ENCODE measurements at places on chromosomes 7 and 10.

- DNase-seq = no peak
Measured at GRCh38 chr10:34273340-34273739, 541.8 kb downstream of the PARD3 start.

GRCh38 chr10:59970396-59971368, 64.3 kb upstream of the CCDC6 start:
- DNase-seq = no peak

DNA sequence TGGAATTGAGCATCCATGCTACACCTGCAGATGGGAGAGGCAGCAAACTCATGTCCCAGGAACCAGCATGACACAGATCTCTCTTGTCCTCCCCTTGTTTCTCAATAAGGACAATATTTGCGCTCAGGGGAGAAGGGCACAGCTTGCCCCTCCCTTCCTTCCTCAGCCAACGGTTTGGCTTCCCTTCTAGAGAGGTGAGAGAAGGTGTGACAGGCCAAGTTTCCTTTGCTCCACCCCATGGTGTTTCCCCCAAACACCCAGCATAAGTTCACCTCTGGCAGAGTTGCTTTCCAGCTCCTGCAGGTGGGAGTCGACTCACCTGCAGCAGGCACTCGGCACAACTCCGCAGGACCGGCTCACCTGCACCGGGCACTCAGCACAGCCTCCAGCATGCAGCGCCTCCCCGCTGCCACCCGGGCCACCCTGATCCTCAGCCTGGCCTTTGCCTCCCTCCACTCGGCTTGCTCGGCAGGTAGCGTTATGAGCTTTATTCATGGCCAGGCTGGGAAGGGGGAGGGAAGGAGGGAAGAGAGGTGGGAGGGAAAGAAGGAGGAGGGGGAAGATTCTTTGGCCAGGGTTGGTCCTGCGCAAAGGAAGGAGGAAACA, at the start of the genes ATP6V0A4 and TMEM213:
Gene ATP6V0A4, minus strand, starts transcription at position 482 of the 606 bp plus-strand sequence. CDS start 26,949 bp downstream, outside the sequence.
Gene TMEM213, plus strand, starts transcription at position 280 of the 606 bp plus-strand sequence. Its CDS starts 111 bp downstream, at position 391.
- no peak for DNase-seq

- DNase-seq = no peak
Measured at GRCh38 chr7:70758646-70759045, 373.3 kb upstream of the GALNT17 start.

DNA sequence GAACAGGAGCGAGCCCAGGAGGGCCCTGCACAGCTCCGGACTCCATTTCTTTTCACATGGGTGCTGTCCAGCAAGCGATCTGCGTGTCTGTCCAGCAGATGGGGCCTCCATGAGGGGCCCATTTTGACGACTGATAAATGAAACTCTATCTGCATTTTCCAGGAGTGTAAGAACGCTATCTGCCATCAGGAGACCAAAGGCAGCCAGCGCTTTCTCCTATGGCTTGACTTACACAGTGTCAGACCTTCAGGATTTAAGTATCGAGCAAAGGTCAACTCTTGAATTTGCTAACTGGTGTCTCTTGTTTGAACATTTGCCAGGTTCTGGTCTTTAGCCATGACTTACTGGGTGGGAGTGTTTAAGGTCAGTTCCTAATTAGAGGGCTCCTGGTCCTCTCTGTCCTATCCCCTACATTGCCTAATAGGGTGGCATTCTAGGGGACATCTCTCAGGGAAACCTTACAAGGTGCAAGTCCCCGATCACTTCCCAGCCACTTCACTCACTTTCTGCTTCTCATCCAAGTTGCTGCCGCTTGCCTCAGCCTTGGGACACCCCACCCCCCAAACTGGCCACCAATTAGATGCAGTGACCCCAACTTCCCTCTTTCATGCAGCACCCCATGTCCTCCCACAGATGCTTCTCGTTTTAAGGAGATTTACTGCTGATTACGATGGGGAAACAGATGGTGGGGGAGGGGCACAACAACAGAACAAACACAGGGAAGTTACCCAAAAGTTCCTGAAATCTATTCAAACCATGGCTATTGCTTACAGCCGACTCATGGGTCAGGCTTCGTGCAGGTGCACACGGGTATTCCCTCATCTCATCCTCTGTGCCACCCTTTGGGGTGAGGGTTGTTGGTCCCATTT, 20.0 kb downstream of the VSIR start:
- DNase-seq = no peak

DNA sequence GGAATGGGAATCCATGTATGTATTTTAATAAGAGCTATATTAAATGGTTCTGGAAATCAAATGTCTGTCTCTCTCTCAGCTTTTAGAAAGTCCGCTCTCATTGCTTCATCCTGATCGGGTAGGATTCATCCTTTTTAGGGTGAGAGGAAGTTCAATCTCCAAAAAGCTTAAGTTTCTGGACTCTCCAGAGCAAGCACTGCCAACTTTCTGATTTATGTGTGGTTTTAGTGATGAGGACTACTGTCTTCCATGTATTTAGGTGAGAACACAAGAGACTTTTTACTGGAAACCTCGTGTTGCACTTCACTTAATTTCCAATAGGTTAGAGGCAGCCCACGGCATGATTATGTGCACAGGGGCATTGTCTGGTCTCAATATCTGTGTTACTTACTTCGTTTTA, 267.9 kb downstream of the SUGCT start:
- no peak for DNase-seq

GRCh38 chr10:95445837-95446486, 115.2 kb downstream of the SORBS1 start:
- no peak for DNase-seq

DNA sequence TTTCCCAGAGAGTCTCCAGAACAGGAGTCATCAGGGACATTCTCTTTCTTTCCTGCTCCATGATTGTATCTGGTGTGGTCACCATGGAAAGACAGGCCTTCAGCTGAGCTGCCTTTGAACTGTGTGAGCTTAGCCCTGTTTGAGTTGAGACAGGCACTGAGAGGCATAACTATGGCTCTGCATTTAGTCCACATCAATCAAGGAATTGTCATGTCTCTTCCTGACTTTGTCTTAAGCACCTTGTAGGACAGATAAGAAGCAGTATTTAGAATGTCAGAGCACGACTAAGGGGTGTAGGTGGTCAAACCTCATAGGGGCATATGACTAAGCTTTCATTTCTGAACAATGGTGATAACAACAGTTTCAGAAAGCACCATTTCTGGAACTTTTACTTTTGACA, 53.5 kb downstream of the EPDR1 start:
- no peak for DNase-seq

DNA sequence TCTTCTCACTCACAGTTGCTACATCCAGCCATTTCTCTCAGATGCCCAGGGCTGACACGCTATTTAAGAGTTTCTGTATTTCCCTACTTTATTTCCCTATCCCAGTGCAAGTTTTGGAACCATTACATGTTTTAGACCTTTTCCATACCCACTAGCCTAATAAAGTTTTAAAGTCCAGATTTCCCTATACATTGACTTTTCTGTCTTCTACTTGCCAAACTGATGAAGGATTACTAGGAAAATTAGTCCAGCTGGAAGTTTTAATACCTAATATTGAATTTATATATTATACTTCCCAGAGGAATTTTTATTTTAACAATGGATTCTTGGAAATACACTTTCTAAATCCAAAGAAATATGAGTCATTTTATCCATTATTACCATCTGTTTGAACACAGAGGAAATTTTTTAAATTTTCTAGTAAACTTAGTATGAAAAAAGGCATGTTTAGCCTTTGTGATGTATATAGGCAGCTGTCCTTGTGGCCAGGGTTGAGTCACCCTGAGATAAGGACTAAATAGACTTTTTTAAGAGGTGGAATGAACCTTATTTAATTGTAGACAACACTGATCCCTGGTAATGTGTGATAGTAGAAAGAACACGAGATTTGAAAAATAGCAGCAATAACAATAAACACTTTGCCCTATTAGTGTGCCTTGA, 205.0 kb downstream of the TFEC start:
- no peak for DNase-seq

DNA sequence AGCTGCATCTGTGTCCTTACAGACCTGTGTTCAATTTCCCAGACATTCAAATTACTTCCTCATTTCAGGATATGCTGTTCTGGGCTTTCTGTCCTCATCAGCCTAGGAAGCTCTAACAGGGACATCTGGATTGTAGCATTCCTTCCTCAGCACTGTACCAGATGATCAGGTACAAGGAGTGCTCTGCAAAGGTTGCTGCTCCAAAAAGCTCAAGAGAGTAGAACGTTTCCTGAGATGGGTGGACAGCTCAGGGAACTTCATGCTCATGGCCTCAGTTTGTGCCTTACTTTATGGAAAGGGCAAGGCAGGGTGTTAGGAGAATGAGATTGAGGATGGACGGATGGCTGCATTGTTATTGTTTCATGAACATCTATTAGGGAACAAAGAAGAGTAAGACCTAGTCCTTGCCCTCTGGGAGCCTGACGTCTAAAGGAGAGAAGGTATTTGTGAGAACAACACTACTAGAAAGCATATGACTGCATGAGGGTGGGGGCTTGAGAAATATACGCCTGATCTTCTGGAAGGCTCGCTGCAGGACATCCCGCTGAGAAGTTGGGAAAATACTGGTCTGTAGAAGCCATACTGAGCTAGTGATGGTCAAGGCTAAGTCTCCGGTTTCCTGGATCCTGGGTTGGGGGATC, 10.5 kb upstream of the ZNF212 start:
- DNase-seq = no peak

DNA sequence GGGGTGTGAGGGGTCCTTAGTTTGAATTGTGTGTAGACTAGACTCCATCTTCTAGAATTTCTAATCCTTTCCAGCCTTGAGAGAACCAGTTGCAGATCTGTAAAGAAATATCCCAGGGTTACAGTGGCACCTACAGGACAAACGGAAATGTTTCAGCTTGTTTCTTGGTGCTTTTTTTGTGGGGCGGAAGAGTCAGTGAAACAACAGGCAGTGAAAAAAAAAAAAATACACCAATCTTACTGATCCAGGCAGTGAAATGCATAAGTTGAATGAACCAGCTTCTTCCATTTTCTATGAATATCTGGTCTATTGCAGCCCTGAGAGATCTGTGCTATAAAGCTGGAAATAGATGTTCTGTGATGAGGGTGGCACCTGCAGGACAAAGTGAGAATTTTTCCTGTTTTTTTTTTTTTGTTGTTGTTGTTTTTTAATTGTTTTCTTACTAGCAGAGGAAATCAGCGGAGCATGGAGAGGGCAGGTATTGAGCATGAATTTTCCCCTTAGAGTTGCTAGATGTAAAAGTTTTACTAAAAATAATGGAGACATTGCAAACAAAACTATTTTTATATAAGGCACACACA, 81.9 kb upstream of the DYNC1I1 start:
- DNase-seq = no peak

- DNase-seq = no peak
Measured at GRCh38 chr7:15461576-15461975, 100.2 kb downstream of the AGMO start.

GRCh38 chr10:78261291-78261690, 227.6 kb downstream of the RPS24 start:
- DNase-seq = no peak

- no peak for DNase-seq
Measured at GRCh38 chr10:31268444-31269303, 50.3 kb upstream of the ZEB1 start.

GRCh38 chr10:31153692-31154091, 122.0 kb upstream of the ZNF438 start:
- DNase-seq = no peak

DNA sequence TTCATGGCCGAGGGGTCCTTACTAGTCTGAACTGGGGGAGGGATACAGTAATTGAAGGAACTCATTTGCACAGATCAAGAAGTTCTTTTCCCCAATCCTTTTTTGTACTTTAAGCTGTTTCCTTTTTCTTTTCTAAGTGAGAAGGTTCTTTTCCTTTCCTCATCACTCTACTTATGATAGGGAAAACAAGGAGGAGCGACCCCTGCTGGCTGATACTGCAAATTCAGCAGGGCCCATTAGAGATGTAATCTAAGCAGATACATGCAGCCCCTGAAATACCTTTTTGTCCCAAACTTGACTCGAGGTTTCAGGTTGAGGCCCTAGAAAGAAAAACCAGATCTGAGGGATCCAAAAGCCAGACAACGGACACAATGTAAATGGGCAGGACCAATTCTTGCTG, 305.5 kb downstream of the DNAJB9 start:
- no peak for DNase-seq

DNA sequence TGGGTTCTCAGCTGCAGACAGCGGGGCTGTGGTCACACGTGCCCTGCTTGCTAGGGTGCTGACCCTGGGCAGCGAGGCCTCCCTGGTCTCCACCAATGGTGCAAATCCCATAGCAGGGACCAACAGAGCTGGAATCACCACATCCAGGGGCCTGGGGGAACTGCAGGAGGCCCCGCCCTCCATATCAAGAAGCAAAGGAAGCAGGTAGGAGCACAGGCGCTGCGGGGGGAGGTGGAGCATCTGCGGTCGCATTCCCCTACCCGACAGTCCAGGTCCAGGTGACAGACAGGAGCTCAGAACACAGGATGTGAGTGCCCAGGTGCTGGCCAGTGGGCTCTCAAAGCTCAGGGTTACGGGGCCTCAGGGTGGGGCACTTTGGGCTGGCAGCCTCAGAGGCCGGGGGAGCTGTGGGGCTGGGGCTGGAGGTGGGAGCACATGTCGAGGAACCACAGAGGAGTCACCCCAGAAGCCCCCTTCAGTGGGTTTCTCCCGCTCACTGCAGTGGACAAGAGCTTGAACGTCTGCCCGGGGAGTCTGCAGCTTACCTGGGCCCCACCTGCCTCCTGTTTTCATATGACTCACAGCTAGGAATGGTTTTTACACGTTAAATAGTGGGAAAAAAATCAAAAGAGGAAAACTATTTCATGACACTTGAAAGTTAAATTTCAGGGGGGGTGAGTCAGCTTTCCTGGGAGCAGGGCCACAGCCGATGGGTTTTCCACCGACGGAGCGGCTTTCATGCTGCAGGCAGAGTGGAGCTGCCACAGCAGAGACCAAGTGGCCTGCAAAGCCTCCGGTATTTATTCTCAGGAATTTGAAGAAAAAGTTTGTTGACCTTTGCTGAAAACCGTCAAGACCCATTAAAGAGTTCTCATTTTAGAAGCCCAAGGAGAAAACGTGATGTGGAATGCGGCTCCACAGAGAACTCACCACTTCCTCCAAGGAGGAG, 148.7 kb upstream of the PPP2R2D start:
- DNase-seq = no peak

DNA sequence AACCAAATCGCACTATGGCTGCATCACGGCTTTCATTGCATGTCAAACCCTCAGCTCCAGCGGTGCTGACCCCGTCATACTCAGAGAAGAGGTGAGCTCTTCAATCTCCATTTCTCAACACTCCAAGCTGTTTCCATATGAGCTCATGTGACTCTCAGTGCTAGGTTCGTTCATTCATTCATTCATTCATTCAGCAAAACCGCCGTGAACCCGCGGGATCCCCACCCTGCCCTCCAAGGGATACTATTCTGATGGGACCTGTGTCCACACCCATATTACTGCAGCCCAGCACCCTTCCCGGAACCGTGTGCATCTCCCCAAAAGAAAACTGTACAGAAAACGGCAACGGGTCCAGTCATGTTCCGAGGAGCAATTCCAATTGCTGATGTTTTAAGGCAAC, 184.7 kb downstream of the DIP2C start:
- no peak for DNase-seq

Data from stimulated activated CD4-positive, alpha-beta T cell treated with anti-CD3 and anti-CD28 coated beads, Interleukin-1b, Interleukin-23, amount 100 ng/mL, for 4 hours (primary cell).